Vagina (tissue), 2 donors: ENCODE measurements at places on chromosomes 4 and X.

DNA sequence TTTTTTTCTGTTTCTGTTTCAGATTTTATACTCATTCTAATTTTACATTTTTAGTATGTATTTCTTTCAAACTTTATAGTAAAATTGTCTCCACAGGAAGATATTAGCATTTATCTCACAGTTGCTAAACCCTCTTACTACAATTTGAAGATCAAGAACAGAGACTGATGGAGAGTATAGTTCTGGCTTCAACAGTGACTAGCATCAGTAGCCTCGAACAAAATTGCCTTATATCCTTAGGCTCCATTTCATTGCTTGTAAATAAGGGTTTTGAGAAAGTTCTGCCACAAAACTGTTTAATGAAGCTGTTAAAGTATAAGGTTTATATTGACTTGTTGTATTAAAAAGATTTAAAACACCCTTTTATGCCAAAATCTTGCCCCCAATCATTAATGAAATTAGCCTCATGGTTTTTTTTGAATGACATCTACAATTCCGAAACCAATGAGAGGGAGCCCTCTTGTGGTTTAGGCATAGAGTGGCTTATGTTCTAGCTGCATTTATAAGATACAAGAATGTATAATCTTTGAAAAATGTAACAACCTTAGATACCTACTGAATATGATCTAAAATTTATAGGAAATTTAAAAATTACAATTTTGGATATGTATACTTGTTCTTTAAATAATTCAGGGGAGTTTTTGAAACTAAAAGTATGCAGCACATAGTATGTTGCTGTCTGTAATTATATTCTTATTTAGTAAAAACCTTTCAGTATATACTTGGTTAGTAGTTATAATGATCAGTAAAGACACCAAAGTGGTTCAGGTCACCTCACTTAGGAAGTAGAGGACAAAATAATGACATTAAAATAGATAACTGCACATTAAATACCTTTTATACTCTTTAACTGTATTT, 109.8 kb upstream of the HPGD start:
- no peak for DNase-seq

- no peak for DNase-seq
Measured at GRCh38 chr4:81505004-81505598, 33.4 kb upstream of the RASGEF1B start.

DNA sequence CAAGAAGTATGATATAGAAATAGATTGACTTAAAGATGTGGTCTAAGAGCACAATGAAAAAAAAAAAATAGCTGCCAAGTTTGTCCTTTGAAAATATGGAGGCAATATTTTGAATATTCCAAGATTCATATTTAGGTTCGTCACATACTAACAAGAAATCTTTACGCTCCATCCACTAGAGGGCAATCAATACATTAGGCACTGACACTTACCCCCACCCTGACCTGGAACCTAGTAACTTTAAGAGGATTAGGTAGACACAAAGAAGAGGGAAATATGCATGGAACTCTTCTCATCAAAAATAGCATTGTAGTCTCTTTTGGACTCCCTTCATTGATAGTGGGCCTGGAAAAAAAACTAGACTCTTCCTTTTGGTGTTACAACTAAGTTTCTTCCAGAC, 1108.1 kb downstream of the PCDH19 start:
- no peak for DNase-seq

DNA sequence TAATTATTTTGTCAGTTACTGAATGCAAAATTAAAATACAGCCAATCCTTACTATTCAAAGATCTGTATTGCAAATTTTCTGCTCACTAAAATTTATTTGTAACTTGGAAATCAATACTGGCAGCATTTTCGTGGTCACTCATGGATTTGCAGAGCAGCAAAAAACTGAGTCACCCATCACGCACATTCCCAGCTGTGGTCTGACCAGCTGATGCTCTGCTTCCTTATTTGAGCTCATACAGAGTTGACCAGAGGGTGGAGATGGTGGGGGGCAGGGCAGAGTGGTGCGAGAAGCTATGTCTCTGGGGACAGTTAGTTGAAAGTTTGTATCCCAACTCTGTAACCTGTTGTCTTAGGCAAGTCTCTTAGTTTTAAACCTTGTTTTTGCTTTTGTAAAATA, 214.8 kb downstream of the SPCS3 start:
- no peak for DNase-seq

- no peak for DNase-seq
Measured at GRCh38 chrX:116618546-116618945, 155.8 kb upstream of the CT83 start.

DNA sequence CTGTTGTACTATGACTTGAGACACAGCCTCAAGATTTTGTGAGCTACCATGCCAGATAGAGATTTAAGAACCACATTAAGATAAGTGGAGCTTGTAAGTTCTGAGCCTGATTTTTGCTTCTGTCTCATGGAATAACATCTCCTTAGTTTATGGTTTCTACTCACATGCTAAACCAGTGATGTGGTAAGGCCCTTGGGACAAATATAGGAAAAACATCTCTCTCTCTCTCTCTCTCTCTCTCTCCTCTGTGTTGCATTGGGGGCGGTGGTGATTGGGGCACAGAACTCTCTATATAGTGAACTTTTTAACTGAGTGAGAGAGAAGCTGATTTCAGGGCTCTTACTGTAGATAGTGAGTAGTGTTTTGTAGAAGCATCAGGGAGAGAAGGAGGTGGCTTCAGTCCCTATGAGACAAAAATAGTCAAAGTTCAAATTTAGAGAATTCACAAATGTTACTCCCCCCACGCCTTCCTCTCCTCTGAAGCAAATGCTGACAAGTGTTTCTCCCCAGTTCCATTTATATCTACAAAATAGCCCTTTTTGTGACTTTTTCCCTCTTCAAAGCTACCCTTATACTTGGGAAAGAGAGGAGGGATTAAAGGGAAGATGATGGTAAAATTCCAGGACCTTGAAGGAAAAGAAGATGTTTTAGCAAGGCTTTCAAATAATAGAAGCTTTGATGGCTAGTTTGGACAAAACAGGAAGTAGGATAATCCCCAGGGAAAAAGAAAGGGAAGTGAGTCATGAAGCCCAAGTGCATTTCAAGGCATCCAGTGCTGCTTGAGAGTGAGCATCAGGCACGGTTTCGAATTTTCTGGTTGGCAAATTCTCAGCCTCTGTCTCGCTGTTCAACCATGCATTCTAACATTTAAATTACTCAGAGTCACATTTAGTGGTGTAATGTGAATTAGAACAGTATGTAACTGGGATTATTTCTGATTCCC, 134.3 kb upstream of the AP1S2 start:
- DNase-seq: no peak

- DNase-seq: no peak
Measured at GRCh38 chrX:154505734-154506133, 10.3 kb downstream of the FAM3A start.

- no peak for DNase-seq
Measured at GRCh38 chrX:54495814-54496516, at the start of gene FGD1. Gene FGD1, minus strand, starts transcription at chrX:54496234. Its CDS starts 802 bp downstream, at chrX:54495432.

DNA sequence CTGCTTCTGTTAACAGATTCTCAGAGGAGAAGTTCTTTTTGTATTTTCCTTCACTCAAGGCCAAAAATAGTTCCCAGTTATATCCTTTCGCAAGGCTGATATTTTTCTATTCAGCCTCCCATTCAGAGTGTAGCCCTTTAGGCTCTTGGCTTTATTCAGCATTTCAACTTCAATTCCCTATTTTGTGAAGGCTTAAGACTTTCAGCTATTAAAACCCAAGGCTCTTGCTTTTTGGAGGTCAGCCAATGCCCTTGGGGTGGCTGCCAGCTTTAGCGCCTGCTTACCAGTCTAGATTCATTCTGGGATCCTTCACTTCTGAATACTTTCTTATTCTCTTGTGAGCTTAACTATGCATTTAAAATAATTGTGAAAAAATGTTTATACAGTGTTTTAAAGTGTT, 57.3 kb upstream of the ADGRA3 start:
- DNase-seq: no peak

GRCh38 chrX:70769659-70770227, 138.8 kb downstream of the TEX11 start:
- DNase-seq: no peak

GRCh38 chr4:153577053-153577452, 107.0 kb upstream of the TLR2 start:
- no peak for DNase-seq

- DNase-seq: no peak
Measured at GRCh38 chrX:113300580-113300979, 459.9 kb upstream of the AMOT start.

DNA sequence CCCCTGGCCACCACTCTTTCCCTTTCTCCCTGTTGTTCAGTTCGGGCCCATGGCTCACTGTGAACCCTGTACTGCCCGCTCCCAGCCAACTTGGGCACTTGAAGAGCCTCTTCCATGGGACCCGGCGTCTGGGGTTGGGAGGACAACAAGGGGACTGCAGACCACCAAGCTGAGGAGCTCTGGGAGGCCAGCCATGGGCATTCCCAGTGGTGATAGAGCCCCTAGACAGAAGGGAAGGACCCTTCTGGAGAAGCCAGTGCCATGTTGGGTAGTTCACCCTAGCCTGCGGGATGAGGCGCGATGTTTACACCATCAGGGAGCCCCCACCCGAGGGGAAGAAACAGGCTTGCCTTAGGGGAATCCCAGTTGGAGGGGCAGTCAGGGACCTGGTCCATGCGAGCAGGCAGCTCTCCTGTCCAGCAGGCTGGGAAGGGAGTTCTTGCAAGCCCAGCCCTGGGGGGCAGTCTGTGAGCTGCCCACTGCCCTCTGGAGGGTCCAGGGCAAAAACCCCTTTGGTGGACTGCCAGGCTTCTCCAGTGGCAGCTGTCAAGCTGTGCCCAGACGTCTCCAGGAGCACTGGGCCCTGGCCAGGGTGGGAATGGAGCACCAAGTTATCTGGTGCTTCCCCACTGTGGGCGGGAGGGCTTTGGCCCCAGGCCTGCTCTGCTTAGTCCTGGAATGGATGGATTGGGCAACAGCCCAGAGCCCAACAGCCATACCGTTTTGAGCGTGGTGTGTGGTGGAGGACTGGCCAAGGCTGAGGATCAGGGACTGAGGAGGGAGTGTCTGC, 23.7 kb upstream of the UBA1 start:
- peak; percentile 64 for DNase-seq

- no peak for DNase-seq
Measured at GRCh38 chr4:90950385-90950841, 823.2 kb downstream of the CCSER1 start.

DNA sequence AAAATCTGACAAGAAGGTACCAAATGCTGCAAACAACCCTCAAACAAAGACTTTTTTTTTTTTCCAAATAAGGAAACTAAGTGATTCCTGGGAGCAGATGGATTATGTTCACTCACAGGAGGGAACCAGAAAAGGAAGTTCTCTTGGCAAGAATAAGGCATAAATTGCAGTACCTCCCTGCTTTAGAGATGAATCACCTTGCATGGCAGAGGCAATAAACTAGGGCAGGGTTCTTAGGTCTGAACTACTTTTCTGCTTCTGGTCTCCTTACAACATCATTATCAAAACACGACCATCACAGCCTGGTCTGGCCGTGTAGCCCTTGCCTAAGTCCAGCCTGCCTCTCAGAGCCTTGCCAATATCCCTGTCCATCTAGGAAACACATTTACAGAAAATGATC, 6.3 kb downstream of the TMEM31 start:
- DNase-seq: no peak

- no peak for DNase-seq
Measured at GRCh38 chrX:38868941-38869401, 67.7 kb downstream of the MID1IP1 start.

- no peak for DNase-seq
Measured at GRCh38 chrX:107629540-107629909, 1.2 kb downstream of the PRPS1 start.

- no peak for DNase-seq
Measured at GRCh38 chr4:42945874-42946273, 53.4 kb downstream of the GRXCR1 start.

DNA sequence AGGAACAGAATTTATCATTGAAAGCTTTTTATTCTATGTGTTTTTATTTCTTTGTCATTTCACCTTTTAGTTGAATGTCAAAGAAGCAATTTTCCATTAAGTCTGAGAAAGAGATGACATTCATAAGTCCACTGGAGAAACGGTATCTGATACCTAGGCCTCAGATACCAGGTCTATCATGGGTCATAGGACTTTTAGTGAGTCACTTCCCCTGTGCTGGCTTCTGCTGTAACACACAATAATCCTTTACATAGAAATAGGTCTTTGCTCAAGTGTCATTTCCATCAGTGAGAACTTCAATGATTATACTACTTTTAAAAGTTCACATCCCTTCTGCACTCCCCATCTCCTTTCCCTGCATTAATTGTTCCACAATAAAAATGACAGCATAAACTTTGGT, 125.5 kb upstream of the ARMCX2 start:
- no peak for DNase-seq

DNA sequence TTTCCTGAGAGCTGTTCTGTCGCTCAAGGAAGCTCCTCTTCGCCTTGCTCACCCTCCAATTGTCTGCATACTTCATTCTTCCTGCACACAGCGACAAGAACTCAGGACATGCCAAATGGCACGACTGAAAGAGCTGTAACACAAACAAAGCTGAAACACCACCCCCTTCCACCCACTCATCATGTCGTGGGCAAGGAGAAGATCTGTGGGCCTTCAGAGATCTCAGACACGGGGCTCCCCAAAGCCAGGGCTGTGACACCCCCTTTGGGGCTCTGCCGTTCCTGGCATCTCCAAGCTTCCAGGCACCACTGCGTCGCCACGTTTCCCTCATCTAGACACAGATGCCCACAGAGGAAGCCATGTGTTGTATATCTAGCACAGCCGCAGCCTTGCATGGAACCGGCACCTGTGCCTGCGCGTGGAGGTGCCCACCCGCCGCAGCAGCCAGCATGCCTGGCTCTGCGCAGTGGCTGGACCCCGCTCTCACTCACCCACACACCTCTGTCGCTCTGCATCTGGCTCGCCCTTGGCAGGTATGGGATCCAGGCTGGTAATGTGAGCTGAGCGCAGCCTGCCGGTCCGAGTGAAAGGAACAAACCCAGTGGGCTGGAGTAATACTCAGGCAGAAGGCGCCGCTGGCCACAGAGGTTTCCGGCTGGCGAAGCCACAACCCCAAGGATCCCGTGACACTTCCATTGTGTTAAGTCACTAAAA, 676.4 kb upstream of the INTU start:
- DNase-seq: no peak

- no peak for DNase-seq
Measured at GRCh38 chr4:70586841-70587240, 5.2 kb upstream of the AMBN start.

DNA sequence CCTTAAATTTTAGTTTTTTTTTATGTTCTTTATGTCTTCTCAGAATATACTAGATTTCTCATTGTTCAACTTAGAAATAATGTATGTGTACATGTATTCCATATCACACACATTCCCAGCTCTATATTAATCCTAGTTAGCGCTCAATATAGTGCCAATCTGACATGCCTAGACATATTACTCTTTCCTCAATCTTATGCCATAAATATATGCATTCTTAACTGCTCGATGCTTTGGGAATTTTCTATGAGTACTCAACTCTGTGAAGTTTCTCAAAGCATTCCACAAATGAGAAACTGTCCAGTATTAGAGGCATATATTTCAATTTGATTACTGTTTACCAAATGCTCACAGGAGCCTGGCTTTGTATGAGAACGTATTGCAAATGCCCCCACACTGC, 231.2 kb upstream of the VEGFC start:
- DNase-seq: no peak

DNA sequence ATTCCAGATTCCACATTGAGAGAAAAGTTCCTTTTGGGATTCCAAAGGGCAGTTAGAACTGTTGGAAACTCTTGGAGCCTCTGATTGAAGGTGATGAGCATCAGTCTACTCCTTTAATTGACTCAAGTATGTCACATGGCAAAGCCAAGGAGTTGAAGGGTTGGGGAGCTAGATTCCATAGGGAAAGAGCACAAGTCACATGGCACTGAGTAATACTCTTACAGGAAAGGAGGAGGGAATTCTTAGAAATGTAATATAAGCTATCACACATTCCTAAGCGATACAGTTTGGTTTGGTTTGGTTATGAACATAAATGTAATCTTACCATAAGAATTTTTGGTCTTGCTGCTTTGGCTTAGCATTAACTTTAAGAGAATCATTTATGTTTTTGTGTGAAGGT, 15.7 kb downstream of the SPCS3 start:
- DNase-seq: no peak
